ENCODE measurements at places on chromosomes 7 and 10.

- DNase-seq: no peak
Observed at GRCh38 chr7:79425665-79426064, 27.8 kb downstream of the MAGI2 start.

DNA sequence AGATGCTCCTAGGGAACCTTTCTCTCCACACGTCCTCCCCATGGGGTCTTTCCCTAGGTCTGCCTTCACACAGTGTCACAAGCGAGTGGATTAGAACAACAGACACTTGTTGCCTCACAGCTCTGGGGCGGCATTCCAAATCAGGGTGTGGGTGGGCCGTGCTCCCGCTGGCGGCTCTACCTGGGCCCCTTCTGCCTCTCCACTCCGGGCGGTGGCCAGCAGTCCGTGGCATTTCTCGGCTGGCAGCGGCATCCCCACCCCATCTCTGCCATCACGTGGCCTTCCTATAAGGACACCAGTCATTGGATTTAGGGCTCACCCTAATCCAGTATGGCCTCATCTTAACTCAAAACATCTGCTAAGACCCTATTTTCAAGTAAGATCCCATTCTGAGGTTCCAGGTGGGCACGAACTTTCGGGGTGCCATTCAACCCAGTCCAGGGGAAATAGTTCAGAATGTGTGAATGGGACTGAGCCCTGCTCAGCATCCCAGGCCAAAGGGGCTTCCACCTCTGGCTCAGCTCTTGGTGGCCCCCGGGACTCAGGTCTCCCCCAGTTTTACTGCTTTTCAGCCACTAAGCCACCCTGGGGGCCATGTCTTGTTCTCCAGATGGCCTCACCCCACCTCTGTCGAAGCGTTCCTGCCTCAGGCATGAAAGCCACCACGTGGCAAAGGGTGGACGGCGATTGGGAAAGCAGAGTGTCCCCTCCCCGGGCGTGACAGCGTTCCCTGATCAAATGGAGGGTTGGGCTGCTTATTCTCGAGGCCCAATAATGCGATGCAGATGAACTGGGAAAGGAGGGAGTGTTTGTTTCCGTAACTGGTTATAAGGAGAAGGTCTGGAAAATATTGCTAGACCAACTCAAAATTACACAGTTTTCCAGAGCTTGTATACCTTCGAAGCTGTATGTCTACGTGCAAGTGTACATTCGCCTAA lies 350.0 kb downstream of the GLRX3 start:
- DNase-seq: no peak

GRCh38 chr7:38215735-38216670 lies 38.0 kb downstream of the STARD3NL start:
- peak; percentile 78 for DNase-seq

GRCh38 chr7:106054971-106055532 lies 57.1 kb downstream of the SYPL1 start:
- DNase-seq: no peak

DNA sequence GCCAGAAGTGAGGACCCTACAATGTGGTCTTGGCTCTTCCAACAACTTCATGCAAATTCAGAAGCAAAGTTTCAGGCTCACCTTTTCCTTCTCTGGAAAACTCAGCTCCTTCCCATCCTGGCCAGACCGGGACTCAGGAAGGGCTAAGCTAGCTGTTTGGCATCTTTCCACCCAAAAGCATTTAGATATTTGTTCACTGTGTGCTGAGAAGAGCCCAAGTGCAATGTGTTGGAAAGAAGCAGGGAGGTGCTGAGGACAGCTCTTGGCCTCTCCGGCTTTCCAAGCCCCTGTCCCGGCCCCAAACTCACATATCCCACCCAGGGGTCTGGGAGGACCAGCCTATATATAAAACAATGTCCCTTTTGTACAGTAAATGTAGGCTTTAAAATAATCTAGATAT lies 44.5 kb downstream of the MKI67 start:
- no peak for DNase-seq

DNA sequence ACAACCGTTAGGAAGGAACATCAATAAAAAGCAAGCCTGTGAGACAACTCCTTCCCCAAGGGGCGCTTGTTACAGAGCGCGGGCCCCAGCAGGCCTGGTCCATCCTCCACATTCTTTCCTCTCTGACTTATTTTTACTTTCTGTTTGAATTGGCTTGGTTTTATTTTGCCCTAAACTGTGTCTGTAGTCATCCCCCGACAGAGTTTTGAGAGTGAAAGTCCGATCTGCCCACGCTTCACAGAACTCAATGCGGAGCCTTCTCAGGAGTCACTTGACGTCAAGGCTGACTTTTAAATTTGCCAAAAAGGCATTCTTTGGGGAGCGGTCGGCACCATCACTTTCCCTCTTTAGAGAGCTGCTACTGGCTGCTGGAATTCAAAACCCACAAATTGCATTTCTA lies 150.1 kb upstream of the KLF6 start:
- DNase-seq: peak; percentile 54

- DNase-seq: no peak
Observed at GRCh38 chr10:101575580-101576210, 12.4 kb downstream of the POLL start.

DNA sequence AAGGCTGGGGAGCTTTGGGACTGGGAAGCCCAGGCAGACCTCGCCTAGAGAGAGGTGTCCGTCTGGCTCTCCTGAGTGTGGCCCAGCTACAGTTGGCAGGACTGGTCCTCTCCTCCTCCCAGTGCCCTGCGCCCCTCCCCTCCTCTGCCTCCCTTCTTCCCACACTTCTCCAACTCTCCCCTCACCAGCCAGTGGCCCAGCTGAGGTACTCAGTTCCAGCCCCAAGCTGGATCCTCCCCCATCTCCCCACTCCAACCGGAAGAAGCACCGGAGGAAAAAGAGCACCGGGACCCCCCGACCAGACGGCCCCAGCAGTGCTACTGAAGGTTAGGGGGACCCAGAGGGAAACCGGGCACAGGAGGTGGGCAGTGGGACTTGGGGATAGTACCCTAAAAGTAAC lies 27.7 kb downstream of the GBX1 start:
- DNase-seq: no peak

- DNase-seq: no peak
Observed at GRCh38 chr7:116075351-116076145, 45.0 kb upstream of the TFEC start.

DNA sequence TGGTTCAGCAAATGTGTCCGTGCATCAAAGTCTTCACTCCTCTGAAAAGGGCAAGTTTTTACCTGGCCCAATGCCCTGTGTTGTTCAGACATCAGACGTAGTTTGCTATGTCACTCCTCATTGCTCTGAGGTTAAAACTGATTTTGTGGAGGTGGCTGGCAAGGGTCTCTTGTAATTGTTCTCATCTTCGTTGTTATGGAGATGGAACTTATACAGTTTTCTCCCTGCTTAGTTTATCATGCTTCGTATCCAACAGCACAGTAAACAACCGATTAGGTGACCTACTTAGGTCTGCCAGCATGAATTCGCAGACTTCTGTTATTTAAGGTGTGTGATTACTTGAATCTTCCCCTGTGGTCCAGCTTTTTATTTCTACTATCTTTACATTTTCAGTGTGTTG lies 274.1 kb upstream of the SMIM30 start:
- no peak for DNase-seq

Measured in CD4-positive, alpha-beta T cell treated with Interleukin-6 for 4 hours (primary cell).